ENCODE measurements at places on chromosomes 2 and 18.

- DNase-seq, result no peak
Observed at GRCh38 chr2:204652063-204652462, 106.8 kb downstream of the PARD3B start.

DNA sequence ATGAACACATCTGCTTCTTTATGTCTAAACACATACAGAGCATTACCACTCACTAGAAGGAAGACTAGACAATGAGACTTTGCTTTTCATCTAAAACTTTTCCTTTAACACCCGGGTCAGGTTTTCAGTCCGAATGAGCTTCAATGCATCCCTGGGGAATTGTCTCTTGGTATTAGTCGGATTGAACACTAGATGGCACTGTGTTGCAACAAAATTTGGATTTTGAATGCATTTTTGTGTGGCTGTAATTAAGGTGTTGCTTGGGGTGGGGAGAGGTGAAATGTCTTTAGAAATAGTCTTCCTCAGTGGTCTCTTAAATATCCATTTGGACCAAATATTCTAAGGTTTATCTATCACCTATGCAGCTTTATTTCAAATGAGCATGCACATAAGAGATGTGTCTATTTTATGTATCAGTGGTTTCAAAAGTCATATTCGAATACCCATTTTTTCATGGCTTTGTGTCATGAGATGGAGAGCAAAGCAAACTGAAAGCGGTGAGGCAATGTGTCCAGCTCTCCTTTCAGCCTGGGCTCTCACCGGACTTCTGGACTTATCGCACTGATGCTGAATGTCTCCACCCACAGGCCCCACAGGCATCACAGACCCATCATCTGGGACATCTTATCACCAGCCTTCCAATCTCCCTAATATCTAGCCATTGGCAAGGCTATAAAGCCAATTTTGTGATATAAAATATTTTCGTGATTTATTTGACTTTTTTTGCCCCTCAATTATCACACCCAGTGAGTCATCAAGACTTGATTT, 510.3 kb downstream of the RNF144A start:
- peak; percentile 59 for DNase-seq

DNA sequence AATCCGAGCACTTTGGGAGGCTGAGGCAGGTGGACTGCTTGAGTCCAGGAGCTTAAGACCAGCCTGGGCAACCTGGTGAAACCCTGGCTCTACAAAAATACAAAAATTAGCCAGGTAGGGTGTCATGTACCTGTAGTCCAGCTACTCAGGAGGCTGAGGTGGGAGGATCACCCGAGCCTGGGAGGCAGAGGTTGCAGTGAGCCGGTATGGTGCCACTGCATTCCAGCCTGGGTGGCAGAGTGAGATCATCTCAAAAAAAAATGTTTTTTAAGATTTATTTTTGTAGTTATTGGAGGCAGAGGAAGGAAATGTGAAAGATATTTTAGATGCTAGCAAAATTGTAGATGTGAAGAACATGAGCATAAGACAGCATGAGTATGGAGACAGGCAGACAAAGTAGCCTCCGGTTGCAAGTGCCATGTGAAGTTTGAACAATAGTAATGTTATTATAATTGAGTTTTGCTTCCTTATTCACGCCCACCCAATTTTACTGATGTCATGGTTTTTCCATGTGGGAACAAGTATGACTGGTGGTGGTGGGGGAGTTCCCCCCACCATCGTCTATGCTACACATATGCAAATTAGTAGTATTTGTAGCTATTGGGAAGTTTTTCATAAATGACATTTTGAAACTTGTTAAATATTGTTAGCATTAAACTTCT, 18.0 kb downstream of the REL start:
- DNase-seq, result no peak

DNA sequence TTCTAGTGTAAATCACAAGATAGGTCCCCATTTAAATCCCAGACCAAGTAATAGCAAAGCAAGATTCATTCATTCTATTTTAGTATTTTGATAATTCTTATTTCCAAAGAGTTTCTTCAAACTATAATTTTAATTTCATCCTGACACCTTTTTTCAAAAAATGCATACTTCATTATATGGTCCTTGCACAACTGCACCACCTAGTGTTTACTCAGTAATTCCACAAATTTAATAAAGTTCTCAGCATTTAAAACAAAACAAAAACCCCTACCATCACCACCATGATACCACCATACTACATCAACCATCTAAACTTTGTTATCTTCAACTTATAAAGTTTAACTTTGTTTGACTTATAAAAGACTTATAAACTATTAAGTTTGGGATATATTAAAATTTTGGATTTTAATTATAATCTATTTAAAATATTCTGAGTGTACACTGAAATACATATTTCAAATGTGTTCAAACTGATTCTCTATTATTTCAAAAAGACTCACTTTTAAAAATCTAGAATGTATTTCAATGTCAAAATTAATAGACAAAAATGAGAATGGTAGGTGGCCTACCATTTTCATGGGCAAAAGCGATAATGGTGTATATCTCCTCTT, 44.2 kb downstream of the WDPCP start:
- peak; percentile 21 for DNase-seq

Data from LHCN-M2 (cell line).